ENCODE measurements at places on chromosomes 6 and 20. TPM values are rescaled to one million over a fixed set of nuclear protein-coding genes. Genes with fewer than 3 reads are reported as not detected.

- no peak for DNase-seq
These were observed 164.2 kb upstream of the ATXN1 start for GRCh38 chr6:16925461-16925860.

GRCh38 chr6:17165383-17165782, 63.5 kb downstream of the STMND1 start:
- no peak for DNase-seq

GRCh38 chr6:68211242-68211795, 423.8 kb upstream of the ADGRB3 start:
- DNase-seq, result no peak

DNA sequence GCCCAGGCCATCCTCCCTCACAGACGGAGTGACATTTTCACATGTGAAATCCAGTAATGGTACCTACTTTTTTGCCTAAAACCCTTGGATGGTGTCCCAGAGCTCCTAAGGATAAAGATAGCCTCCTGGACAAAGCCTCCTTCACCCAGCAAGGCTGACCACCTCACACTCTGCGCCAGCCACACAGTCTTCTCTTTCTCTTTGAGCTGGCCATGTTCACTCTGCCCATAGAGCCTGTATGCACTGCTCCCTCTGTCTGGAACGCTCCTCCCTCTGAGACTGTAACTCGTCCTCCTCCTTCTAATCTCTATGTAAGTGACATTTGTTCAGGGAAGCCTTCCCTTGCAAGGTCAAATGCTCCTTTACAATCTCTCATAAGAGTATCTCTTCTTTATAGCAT, 14.6 kb downstream of the TMEM151B start:
- DNase-seq, result no peak

DNA sequence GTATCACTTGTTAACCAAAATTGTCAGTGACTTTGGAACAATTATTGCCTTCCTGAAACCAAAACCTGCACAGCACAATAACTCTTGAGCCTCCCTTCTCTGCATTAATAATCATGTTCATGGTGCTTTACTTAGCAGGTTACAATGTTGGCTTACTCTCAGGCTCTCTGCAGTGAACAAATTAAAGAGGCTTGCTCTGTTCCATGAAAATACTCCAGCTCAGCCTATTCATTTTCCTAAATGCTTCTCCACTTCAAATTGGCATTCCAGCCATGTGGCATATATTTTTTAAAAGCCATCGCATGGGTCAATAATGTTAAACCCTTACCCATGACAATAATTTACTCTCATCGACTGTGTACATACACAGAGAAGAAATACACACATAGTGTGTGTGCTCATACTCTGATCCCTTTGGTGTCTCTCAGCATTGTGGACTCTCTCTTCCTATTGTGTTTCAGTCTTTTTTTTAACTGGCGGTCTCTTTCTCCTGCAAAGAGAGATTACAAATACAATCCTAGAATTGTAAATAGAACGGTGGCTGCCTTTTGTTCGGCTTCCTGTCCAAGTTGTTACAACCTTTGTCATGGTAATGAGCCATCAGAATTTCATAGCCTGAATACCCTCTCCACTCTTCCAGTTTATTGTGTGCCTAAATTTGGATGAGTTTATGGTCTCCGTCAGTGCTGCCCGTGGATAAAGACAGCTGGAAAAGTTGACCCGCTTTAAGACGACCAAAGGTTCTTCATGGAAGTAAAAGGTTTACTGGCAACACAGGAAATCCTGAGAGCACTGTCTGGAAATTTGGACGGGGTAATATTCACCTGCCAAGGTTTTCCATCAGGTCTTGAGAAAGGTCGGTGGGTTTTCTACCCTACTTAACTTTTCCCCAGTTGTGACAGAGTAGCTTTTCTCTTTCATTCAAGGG, 263.6 kb downstream of the CD83 start:
- no peak for DNase-seq

DNA sequence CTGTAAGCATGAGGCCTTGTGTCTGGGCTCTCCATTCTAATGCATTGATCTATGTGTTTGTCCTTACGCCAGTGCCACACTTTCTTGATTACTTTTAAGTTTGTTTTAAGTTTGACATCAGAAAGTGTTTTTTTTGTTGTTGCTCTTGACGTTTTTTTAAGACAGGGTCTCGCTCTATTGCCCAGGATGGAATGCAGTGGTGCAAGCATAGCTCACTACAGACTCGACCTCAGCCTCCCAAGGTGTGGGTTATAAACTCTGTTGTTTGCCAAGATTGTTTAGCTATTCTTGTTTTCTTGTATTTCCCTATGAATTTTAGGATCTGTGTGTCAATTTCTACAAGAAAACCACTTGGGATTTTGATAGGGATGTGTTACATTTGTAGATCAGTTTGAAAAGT, 5.6 kb downstream of the MCUR1 start:
- DNase-seq, result no peak

SLC29A1 gene
- 95.5 TPM for polyA plus RNA-seq

NRSN1 gene
- not detected for polyA plus RNA-seq

EPPIN gene
- not detected for polyA plus RNA-seq

LAMA2 gene
- polyA plus RNA-seq, result 0.52 TPM

PPP1R14C gene
- not detected for polyA plus RNA-seq

Data from HepG2 (cell line).